CD4-positive, alpha-beta T cell treated with Interleukin-6 for 4 hours (primary cell): ENCODE measurements at places on chromosomes 4 and X.

DNA sequence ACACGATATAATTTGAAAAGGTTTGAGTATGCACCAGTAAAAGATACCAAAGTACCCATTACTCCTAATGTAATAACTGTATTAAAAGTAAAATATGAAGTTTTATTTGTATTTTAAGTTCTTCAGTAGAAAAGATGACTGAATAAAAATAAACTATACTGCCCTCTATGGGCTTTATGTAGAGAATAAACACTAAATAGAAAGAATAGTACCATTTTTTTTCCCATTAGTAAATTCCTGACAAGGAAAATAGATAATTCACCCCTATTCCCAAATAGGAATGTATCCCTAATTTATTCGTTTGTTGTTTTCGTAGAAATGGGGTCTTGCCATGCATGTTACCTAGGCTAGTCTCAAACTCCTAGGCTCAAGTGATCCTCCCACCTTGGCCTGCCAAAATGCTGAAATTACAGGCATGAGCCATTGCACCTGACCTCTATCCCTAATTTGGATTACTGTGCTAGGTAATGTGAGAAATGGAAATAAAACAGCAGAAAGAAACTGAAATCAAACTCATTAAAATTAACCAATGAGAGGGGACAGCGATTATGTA is 73.6 kb upstream of the COX18 start:
- DNase-seq: no peak

GRCh38 chr4:173835903-173836302 is 305.9 kb upstream of the HAND2 start:
- no peak for DNase-seq

- DNase-seq: no peak
These were observed 126.5 kb upstream of the NKX1-1 start for GRCh38 chr4:1532549-1533395.

DNA sequence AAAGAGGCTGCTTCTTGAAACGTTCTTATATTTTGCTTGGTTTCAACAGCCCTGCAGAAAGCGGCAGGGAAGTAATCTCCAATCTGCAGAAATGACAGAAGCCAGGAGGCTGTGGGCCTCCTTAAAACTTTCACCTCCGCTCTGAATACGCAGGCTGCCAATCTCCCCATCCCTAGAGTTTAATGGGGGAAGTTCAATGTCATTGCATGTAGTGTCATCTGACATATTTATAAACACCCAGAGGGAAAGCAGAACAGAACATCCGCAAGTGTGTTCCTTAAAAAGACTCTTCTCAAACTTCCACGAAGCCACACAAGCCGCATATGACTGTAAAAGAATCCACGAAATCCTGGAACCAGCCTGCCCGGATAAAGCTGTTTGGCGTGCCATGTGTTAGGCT is 148.8 kb upstream of the TBL1X start:
- no peak for DNase-seq
